ENCODE measurements at places on chromosomes 6 and 20.
A peak's percentile ranks its signal among the peaks of the same experiment; 100 is the strongest.

GRCh38 chr6:109262261-109262660 lies 120.0 kb downstream of the CD164 start:
- H3K27me3 ChIP-seq: no peaks in the 10 kb centered on the region
- DNase-seq: no peak
- H3K4me3 ChIP-seq: no peak overlapping the region
- peaks cover 8% of the 10 kb centered on the region for H3K4me1 ChIP-seq
- no peak overlapping the region for H3K27ac ChIP-seq

GRCh38 chr6:89139509-89140346 lies 6.1 kb upstream of the PM20D2 start:
- DNase-seq: peak; percentile 63
- H3K4me3 ChIP-seq: no peak overlapping the region
- H3K27ac ChIP-seq: peak overlapping the region; percentile 26

GRCh38 chr6:114376611-114377175 lies 33.9 kb upstream of the HS3ST5 start:
- H3K4me3 ChIP-seq: no peak overlapping the region
- peaks cover 32% of the 10 kb centered on the region for H3K4me1 ChIP-seq
- no peaks in the 10 kb centered on the region for H3K36me3 ChIP-seq
- no peak for DNase-seq
- no peaks in the 10 kb centered on the region for H3K27me3 ChIP-seq

DNA sequence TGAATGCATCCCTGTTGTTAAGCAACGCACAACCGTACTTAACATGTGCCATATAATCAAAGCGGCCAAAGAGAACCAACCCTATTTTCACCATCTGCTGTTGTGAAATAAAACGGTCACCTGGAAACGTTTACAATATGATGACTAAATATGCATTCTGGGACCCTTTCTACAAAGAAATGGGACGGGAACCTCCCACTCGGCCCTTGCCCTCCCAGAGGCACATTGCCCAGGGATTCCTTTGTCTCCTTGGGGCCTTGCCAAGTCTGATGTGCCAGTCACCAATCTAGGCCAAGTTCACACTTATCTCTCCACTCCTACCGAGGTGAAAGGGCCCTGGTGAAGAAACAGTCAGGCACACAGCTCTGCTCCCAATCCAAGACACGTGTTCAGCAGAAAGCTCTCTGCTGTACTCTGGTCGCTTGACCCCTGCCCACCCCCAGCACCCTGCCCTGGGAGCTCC lies 427.4 kb upstream of the JARID2 start:
- H3K36me3 ChIP-seq: no peaks in the 10 kb centered on the region
- no peaks in the 10 kb centered on the region for H3K4me1 ChIP-seq
- no peak overlapping the region for H3K4me3 ChIP-seq
- H3K27me3 ChIP-seq: no peaks in the 10 kb centered on the region
- DNase-seq: no peak

GRCh38 chr6:37535759-37536490 lies 36.2 kb upstream of the CCDC167 start:
- H3K27ac ChIP-seq: no peak overlapping the region
- H3K4me3 ChIP-seq: no peak overlapping the region
- no peaks in the 10 kb centered on the region for H3K36me3 ChIP-seq
- H3K27me3 ChIP-seq: no peaks in the 10 kb centered on the region
- DNase-seq: no peak
- peaks cover 29% of the 10 kb centered on the region for H3K4me1 ChIP-seq

DNA sequence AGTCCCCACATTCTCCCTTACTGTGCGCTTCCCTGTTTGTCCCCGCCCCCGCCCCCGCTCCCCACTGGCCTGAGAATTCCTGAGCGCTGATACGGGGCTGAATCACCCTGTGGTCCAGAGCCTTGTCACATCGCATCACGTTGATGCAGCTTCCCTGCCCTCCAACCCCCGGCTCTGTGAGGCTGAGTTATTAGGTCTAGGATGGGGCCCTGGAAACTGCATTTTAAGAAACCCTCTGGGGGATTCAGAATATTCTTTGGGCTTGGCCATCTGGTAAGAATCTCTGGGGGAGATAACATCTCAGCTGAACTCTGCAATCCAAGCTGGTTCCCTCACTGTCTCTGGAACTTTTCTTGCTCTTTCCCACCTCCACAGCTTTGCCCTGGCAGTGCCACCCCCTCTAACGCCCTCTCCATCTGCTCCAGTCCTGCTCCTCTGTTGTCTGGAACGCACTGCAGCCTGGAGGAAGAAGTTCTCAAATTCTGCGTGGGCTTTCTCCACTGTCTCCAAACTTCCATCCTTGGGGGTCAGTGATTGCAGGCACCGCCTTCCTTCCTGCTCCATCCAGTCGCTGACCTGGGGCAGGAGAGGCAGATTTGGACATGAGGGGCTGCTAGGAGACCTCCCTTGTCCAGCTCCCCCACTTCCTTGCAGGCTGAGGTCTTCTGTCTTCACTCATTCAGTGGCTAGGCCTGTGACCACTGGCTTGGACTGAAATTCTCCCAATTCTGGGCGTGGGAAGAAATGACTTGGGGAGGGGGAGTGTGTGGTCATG lies 42.6 kb downstream of the KIAA1755 start:
- no peaks in the 10 kb centered on the region for H3K36me3 ChIP-seq
- DNase-seq: peak; percentile 73
- no peaks in the 10 kb centered on the region for H3K27me3 ChIP-seq
- peaks cover 20% of the 10 kb centered on the region for H3K4me1 ChIP-seq
- H3K27ac ChIP-seq: peak overlapping the region; percentile 82

DNA sequence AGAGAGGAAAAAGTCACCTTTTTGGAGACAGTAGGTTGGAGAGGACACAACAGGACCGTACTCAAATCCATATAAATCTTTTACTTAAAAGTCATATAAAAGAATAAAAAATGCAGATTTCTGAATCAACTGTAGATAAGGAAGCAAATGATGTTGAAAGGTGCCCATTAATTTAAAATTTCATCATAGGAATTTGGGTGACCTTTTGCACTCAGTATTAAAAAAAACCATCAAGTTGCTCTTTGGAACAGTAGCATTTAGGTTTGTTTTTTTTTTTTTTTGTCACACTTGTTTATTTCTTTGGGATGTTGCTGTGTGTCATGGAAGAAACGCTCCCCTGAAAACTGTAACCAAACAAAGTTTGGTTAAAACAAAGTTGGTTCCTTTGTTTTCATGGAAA lies 20.9 kb upstream of the LRRN4 start:
- no peaks in the 10 kb centered on the region for H3K36me3 ChIP-seq
- H3K27me3 ChIP-seq: peaks cover 5% of the 10 kb centered on the region
- no peak for DNase-seq
- no peak overlapping the region for H3K27ac ChIP-seq
- no peaks in the 10 kb centered on the region for H3K4me1 ChIP-seq

DNA sequence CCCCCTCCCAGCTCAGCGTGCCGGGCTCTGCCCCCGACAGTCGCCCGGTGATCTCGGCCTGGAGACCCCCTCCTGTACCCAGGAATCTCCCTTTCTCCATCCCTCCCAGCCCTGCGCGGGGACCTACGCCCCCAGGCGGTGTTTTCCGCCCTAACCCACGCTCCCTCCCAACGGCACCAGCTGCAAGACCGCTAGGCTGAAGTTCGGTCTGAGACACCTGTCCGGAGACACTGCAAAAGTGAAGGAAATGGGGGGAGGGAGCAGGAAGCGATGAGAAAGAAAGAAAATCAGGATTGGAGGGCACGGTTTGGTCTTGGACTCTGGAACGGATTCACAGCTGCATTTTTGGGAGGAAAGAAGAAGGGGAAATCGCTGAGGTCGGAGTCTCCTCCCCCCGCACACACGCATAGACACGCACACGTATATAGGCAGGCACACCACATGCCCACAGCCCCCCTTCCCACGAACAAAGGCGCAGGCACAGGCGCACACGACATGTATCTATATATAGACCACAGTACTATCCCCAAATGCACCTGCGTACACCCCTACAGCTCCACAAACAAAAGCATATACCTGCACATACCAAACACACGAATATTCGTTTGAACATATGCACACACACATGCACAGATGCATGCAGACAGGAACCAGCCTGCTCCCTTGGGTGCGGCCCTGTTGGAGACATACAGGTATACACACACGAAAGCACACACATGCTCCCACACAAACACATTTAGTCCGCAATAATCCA lies 1.0 kb downstream of the SLC32A1 start:
- no peak for DNase-seq
- H3K27ac ChIP-seq: no peak overlapping the region

DNA sequence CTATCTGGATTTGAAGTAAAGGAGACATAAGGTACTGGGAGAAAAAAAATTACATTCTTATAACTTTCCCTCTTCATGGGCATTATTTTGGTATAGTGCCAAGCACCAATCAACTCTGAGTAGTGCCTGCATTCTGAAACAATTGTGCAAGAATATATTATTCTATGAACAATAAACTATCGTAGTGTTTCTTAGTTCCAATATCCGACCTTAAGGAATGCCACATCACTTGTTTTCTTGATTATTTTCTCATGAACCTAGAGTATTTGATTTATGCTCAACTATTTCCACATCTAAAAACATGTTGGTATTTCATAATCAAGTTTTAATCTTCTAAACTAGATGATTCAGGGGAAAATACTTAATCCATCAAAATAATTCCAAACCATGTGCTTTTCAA lies 294.4 kb upstream of the TBX18 start:
- H3K36me3 ChIP-seq: no peaks in the 10 kb centered on the region
- DNase-seq: no peak
- H3K27ac ChIP-seq: no peak overlapping the region
- no peaks in the 10 kb centered on the region for H3K27me3 ChIP-seq
- H3K4me1 ChIP-seq: no peaks in the 10 kb centered on the region

GRCh38 chr20:32132911-32133549 lies 23.5 kb downstream of the TM9SF4 start:
- no peak overlapping the region for H3K27ac ChIP-seq
- H3K27me3 ChIP-seq: no peaks in the 10 kb centered on the region
- no peak for DNase-seq
- no peak overlapping the region for H3K4me3 ChIP-seq
